Coronary artery (tissue), 2 donors: ENCODE measurements at places on chromosomes 2 and 18.

- no peak for DNase-seq
Observed at GRCh38 chr2:187148059-187148714, 299.2 kb upstream of the ZSWIM2 start.

- DNase-seq = no peak
Observed at GRCh38 chr2:42971947-42972736, 179.8 kb upstream of the HAAO start.

DNA sequence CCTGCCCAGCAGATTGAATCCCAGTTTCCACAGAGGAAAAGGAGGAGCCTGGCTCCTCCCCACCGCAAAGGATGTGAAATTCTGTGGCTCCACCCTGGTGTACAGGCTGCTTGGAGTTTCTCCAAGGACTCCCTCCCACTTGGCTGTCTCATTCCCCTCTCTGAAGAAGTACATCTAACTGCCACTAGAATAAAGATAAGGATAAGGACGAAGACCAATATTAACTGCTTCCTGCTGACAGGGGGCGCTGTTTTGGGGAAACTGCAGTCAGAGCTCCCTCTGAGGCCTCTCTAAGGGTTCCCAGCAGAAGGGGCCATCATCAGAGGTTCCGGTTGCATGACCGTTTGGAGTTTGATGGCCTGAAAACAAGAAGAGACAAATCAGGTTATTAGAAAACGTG is 790.9 kb downstream of the CPS1 start:
- no peak for DNase-seq

DNA sequence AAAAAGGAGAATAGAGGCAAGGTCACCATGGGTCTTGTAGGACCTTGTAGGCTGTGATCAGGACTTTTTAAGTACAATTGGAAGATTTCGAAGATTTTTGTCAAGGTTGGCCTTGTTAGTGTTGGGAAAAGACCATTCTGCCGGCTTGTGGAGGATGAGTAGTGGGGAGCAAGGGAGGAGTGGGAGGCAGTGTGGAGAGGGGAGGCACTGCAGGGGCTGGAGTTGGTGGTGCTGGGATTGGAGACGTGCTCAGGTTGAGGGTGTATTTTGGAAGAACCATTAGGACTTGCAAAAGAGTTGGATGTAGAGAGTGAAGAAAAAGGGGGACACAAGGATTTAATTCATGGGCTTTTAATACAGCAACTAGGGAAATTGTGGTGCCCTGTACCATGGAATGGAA is 397.1 kb downstream of the TSN start:
- peak; percentile 43 for DNase-seq

DNA sequence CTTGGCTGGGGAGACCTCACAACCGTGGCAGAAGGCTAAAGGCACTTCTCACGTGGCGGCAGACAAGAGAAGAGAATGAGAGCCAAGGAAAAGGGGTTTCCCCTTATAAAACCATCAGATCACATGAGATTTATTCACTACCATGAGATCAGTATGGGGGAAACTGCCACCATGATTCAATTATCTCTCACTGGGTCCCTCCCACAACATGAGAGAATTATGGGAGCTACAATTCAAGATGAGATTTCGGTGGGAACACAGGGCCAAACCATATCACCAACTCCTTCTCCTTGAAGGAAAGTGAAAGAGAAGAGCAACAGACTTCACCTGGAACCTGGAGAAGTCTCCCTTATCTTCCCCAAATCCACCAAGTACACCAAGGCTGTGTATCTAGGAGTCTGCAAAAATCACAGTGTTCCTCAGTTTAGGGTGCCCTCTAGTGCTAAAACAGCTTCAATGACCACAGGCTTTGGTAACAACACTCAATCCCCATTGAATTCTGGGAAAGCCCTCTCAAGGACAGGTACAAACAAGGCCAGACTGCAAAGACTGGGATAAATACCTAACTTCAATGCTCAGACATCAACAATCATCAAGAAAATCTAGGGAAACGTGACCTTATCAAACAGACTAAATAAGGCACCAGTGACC is 148.8 kb upstream of the SRD5A2 start:
- no peak for DNase-seq
